ENCODE measurements at places on chromosomes 3 and 15.
A peak's percentile ranks its signal among the peaks of the same experiment; 100 is the strongest.

- DNase-seq, result no peak
These were observed 29.7 kb downstream of the CCDC13 start for GRCh38 chr3:42743204-42743995.

GRCh38 chr15:94286583-94286982, 55.2 kb downstream of the MCTP2 start:
- DNase-seq, result no peak

DNA sequence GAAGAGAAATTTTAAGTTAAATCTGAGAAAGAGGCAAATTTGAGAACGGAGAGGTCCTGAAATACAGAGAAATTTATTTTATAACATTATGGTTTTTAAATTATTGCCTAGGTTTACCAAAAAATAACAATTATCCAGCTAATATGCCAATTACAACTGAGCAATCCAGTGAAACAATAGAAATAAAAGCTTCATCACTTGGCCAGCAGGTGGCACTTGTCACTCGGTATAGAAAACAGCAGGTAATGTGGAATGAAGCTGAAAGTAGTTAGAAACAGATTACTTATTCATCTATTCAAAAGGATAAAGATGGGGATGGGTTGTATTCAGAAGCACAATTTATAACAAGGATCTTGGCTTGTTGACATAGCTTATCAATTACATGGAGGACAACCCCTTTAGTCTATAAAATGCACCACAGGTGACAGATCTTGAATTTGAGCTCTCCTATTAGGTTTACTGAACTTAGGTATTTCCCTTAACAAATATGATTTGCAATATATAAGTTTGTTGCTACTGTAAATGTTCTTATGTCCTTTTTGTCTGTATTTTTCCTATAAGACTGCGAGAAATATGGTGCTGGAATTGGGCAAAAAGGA, 70.1 kb upstream of the GUCA1C start:
- DNase-seq, result peak; percentile 57

DNA sequence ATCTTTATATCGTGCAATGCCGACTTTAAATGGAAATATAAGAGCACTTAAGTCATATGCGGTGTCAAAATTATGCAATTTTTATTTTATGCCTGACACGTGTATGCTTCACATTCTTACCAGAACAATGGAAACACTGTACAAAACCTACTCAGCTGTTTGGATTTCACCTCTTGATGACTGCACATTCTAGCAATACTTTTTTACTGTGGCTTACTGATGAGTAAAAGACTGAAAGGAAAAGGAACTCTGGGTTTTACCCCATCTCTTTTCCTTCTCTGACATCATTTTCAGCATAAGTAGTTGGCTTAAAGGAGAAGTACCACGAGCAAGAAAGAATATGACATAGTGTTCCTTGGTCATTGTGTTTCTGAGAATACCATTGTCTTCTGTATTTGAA, 142.8 kb downstream of the POLR2M start:
- DNase-seq, result no peak

GRCh38 chr3:48232232-48232631, 8.7 kb upstream of the ZNF589 start:
- no peak for DNase-seq

DNA sequence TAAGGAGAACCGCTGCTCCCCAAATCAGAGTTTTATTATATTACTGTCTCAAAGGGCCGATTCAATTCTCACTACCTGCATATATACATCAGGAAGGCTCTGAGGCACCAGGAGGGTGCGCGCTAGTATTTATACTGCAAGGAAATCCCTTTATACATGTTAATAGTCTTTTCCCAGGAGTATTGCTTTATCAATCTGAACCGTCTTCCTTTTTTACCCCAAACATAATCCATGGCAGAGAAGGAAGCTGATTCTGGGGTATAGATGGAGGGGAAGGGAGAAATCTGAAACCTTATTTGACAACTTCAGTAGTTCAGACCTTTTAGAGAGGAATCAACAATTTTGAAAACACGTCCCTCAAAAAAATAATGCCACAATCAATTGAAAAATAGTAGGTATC, at the start of gene POU1F1:
Gene POU1F1 (minus strand): TSS at position 101 of the 400 bp plus-strand sequence. CDS start 122 bp downstream, outside the sequence.
- DNase-seq, result no peak

Data from HAP-1 (cell line).